ENCODE measurements at places on chromosomes 2 and 18.

GRCh38 chr2:56217106-56217505 lies 33.3 kb downstream of the CCDC85A start:
- no peak for DNase-seq

DNA sequence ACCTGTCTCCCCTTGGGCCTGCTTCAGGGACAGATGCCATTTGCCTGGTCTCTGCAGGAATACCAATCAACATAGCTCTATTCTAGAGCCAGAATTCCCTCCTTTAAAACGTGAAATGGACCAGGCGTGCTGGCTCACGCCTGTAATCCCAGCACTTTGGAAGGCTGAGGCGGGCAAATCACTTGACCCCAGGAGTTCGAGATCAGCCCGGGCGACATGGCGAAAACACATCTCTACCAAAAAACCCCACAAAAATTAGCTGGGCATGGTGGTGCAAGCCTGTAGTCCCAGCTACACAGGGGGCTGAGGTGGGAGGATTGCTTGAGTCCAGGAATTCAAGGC lies 127.0 kb downstream of the PLEKHM3 start:
- DNase-seq: no peak

DNA sequence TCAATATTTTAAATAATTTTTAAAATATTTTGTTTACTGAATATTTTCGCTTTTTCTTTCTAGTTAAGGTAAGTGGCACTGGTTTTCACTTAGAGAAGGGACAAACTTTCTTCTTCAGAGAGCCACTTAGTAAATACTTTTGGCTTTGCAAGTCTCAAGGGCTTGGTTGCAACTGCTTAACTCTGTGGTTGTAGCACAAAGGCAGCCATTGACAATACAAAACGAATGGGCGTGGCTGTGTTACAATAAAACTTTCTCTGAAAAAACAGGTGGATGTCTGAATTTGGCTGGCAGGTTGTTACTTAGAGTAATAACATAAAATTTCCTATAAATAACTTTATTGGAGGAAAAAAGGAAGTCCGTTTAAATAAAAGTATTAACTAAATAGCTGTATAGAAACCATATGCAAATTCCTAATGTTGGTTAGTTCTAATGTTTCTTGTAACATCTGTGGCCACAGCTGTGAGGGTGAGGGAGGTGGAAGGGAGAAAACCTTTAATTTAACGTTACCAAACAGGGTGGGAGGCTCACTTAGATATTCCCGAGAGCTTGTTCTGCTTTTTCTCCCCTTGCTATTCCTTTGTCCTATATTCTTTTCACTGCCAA lies 62.4 kb upstream of the TNP1 start:
- no peak for DNase-seq

- no peak for DNase-seq
Measured at GRCh38 chr18:47118981-47119380, 31.3 kb downstream of the HDHD2 start.

DNA sequence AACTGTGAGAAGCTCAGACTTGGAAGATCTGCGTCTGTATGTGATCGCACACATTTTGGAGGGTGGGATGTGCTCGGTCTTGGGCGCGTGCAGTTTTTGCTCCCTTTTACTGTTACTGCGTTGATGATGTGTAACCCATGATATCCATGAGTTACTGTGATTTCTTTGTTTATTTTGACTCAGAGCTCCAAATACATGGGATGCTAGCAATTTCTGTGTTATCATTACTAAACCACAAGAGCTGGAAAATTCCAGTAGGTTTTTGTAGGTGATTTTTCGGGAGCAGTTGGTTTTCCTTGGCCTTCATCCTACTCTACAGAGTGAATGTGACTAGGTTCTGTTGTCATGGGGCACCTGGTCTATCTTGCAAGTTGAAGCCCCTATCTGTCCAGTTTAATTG lies 124.2 kb downstream of the AGAP1 start:
- no peak for DNase-seq

GRCh38 chr18:23683671-23684070 lies 5.6 kb upstream of the LAMA3 start:
- no peak for DNase-seq

GRCh38 chr2:222532315-222532714 lies 108.0 kb downstream of the SGPP2 start:
- no peak for DNase-seq

All from activated effector memory CD4-positive, alpha-beta T cell treated with anti-CD3 and anti-CD28 coated beads, Interleukin-2, amount 50 U/mL, for 16 hours (primary cell).